ENCODE measurements at places on chromosomes 5 and 9.

GRCh38 chr9:91282292-91282691, 79.4 kb downstream of the AUH start:
- DNase-seq = no peak

GRCh38 chr9:112555844-112556482, 69.3 kb downstream of the KIAA1958 start:
- DNase-seq = no peak

- peak; percentile 41 for DNase-seq
These were observed 141.1 kb downstream of the ENTREP1 start for GRCh38 chr9:69466151-69466550.

DNA sequence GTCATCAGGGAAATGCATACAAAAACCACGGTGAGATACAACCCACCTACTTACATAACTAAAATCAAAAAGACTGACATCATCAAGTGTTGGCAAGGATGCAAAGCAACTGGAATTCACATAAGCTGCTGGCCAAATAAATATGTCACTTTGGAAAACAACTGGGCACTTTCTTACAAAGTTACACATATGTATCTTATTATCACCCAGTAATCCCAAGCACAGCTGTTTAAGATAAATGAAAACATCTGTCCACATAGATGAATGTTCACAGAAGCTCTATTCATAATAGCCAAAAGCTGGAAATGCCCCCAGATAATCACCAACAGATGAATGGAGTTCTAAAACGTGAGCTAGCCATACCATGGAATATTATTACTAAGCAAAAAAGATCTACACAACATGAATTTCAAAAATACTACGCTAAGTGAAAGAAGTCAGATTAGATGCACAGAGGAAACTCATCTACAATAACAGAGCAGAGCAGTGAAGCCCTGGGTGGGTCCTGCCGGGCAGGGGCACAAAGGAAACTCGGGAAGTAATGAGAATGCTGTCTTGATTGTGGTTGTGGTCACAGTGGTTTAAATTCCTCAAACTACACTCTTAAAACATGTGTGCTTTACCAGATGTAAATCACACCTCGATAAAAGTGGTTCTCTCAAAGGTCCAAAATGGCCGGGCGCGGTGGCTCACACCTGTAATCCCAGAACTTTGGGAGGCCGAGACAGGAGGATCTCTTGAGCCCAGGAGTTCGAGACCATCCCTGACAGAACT, 8.5 kb downstream of the CAMSAP1 start:
- DNase-seq = no peak

GRCh38 chr5:143059976-143060765, 290.0 kb downstream of the ARHGAP26 start:
- no peak for DNase-seq

DNA sequence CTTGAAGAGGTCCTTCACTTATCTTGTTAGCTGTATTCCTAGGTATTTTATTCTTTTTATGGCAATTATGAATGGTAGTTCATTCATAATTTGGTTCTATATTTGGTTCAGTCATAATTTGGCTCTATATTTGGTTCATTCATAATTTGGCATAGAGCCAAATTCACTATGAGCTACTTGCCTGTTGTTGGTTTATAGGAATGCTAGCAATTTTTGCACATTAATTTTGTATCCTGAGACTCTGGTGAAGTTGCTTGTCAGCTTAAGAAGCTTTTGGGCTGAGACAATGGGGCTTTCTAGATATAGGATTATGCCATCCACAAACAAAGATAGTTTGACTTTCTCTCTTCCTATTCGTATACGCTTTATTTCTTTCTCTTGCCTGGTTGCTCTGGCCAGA, 142.2 kb downstream of the PLCXD3 start:
- DNase-seq = no peak

DNA sequence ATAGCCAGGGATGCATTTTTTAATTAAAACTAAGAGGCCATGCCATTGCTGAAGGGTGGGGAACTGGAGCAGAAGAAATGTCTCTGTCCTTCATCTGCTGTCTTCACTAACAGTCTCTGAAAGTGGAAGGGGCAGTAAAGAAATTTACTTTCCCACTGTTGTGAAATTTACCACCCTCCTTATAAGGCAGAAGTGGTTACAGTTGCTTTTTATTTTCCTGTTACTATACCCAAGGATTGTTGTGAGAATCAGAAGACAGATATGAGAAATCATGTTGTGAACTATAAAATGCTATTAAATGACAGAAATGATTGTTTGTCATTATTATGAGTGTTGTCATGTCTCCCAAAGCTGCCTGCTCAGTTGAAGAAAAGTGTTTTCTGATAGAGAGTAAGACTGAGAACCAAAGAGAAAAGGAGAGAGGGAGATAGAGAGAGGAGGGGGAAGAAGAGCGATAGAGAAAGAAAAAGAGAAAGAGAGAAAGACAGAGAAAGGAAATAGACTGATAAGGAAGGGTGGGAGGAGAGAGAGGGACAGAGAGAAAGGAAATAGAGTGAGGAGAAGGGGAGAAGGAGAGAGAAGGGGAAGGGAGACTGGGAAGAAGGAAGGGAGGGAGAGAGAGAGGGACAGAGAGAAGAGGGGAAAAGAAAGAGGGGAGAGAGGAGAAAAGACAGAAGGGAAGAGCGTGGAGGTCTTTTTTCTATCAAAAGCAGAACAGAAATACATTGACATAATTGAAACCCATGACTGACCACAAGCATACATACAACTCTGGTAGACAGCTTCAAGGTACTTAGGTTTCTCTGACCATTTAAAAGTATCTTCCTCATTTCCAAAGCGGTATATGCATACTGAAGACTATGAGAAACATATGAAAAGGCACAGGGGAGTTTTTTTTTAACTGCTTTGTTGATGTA, 22.5 kb downstream of the SEC61B start:
- no peak for DNase-seq

DNA sequence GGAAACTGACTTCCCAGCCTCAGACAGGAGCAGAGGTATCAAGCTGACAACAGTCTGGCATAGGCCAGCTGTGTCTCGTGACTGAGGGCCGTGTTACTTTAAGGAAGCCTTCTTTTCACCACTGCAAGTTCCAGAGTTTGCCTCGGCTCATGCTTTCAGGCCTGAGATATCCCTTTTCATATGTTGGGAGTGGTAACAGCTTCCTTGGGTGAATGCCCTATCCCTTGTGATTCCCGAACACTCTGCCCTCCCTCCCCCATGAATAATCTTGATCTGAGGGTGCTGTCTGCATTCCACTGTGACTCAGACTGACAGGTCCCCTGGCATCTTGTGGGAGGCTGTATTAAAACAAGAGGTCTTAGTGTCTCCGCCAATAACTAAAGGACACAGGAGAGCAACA, 49.7 kb upstream of the ARL15 start:
- peak; percentile 80 for DNase-seq

GRCh38 chr5:108418197-108418596, 36.3 kb upstream of the FBXL17 start:
- no peak for DNase-seq

DNA sequence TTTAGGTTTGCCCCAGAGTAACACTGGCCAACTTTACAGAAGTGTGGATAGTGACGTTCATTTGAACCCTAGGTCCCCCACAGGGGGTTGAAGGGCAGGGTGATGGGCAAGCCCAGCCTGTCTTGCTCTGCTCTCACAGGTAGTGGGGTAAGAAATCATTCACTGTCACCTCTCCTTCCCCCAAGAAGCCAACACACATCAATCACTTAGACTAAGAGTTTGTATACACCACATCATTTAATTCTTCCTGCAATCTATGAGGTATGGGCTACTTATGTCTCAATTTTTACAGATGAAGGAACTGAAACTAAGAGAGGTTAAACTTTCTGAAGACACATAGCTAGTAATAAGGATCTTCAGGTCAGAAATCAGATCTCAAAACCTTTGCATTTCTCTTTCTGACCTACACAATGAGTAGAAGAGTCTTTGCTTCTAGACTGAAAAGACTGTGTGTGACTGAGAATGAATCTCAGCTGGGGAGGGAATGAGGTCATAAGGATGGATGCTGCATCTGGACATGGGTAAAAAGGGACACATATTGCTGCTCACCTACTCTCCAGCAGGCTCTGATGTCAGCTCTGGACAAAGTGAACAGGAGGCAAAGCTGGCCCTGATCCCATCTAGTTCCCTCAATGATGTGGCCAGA, 81.0 kb upstream of the EQTN start:
- no peak for DNase-seq

- no peak for DNase-seq
These were observed 44.7 kb upstream of the HK3 start for GRCh38 chr5:176943816-176944215.

DNA sequence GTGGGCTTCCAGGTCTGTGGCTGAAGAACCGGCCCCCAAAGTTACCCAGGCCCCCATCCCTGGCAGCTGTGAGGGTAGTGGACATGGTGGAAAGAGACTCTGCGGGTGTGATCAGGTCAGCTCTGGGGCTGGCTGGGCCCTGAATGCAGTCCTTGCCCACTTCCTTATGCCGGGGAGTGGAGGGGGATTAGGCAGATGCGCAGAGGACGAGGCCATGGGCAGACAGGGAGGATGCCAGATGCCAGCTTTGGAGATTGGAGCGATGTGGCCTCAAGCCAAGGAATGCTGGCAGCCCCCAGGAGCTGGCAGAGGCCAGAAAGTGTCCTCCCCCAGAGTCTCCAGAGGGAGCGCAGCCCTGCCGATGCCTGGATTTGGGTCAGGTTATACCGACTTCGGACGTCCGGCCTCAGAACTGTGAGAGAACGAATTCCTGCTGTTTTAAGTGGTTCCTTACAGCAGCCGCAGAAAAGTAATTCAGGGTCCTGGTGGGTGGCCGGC, 69.8 kb downstream of the ADAMTS2 start:
- no peak for DNase-seq

- DNase-seq = no peak
These were observed 252.1 kb downstream of the MCTP1 start for GRCh38 chr5:95032801-95033200.

GRCh38 chr5:109163336-109163735, 246.4 kb downstream of the PJA2 start:
- DNase-seq = no peak

DNA sequence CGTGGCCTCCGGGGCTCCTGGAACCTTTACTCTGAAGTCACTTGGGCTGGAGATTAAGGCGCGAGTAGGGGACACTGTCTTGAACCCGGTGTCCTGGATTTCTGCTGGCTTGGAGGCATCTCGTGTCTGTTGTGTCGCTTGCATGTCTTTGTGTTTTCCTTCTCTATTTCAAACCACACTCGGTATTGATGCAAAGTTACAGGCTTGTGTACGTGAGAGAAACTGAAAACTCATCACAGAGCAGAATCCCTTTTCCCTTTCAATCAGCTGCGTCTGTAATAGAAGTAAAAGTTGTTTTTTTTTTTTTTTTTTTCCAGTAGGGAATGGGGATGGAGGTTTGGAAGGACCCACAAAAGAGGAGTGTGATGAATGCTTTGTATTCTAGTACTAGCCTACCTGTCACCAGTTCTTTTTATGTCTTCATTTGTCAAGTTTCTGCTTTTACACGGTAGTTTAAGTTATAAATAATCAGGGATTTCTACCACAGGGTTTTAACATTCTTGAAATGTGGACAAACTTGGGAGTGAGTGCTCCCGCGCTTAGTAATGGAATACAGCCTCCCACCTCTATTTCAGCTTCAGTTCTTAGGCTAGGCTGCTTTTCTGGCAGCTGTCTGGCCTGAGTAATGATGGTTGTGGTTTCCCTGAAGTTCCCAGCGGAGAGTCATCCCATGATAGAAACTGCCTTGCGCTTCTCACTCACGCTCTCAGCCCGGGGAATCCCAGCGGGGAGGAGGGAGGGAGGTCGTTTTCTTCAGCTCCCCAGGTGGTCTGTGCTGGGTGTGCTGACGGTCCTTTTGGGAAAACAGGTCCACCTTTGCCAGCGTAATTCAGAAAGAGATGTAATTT, 763 bp downstream of the TJP2 start:
- DNase-seq = peak; percentile 57

- no peak for DNase-seq
These were observed 85.4 kb upstream of the FSTL4 start for GRCh38 chr5:133697536-133698258.

GRCh38 chr9:135664266-135664665, 1.2 kb downstream of the LCN9 start:
- no peak for DNase-seq

DNA sequence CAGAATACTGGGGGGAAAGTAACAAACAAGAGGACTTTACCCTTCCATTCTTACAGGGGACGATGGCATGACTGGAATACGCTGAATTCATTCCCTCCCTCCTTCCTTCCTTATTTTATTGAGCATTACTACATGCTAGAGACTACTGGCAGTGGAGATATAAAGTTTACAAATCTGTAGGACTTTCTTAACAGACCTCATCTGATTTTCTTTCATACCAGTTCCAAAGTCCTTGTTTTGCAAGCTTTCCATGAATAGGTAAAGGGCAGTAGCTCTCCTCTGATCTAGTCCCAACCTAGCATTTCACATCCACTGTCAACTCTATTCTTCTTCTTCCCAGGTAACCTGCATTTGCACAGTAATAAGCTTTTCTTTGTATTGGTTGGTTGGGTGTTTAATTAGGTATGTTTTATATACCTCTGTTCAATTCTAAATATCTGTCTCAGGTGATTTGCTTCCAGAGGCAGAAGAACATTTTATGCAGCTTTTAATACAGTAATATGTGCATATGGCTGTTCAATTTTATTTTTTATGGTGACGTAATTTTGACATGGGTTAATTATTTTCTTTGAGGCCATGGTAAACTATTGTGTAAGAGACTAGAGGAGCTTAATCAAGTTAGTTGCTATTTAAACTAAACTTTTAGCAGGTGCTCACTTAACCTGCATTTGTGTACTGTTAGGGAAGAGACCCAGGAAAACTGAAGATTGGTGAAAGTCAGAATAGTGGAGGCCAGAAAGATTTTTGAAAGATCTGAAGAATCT, 150.9 kb downstream of the ARHGAP26 start:
- no peak for DNase-seq

- DNase-seq = no peak
These were observed 285.3 kb downstream of the NR3C1 start for GRCh38 chr5:143118222-143118621.

DNA sequence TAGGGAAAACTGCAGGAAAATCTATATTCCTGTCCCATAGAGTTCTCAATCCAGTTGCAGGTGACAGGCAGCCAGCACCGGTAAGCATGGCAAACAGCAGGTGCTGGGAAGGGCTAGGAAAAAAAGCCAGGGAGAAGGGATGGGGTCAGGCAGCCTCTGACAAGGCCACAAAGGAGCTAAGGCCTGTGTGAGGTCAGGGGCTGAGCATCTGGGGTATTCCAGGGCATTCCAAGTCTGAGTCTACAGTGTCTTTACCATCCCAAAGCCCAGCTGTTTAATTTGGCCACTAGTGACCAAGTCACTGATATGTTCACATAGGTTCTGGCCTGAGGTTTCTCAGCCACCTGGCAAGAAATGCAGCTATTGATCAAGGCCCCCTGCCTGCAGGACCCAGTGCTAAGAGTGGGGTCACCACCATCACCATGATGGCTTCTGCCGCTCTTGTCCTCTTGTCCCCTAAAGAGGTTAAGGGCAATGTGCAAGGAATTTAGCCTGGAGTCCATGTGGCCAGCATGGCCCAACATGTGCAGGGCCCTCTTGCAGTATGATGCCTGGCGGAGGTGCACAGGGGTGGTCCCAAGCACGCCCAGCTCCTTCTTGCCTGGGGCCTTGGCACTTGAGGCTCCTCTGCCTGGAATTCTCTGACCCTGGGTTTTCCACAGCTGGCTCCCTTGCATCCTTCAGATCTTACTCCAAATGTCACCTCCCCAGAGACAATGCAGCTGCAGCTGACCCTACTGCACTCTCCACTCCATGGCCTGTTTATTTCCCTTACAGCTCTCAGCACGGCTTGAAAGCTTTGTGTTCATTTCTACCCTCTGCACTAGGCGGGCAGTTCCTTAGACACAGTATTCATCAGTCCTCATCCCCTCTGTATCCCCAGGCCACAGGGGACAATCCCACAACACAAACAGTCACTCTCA, 213.1 kb downstream of the MSX2 start:
- no peak for DNase-seq
